Activated gamma-delta T cell (primary cell): ENCODE measurements at places on chromosomes 12 and 14.

DNA sequence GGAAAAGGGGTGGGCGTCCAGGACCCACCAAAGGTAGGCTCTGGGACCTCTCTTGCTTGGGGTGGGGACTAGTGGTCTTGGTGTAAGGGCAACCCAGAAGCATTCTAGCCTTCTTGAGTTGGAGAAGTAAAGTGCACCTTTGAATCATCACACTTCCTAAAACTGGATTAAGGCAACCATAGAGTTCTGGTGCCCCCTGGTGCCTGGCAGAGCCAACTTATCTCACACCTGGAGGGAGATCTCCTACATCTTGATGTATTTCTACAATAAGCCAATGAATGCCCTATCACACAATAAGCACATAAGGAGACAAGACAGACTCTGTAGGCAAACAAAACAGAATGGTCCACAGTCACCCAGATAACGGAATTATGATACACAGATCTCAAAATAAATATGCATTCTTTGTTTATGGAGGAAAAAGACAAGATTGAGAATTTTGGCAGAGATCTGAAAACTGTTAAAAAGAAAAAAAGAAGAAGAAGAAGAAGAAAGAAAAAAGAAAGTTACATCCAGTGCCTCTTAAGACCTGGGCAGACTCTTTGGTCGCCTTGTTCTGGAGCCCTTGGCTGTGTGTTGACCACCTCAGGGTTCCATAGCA lies 95.9 kb upstream of the PPP2R5C start:
- no peak for DNase-seq

DNA sequence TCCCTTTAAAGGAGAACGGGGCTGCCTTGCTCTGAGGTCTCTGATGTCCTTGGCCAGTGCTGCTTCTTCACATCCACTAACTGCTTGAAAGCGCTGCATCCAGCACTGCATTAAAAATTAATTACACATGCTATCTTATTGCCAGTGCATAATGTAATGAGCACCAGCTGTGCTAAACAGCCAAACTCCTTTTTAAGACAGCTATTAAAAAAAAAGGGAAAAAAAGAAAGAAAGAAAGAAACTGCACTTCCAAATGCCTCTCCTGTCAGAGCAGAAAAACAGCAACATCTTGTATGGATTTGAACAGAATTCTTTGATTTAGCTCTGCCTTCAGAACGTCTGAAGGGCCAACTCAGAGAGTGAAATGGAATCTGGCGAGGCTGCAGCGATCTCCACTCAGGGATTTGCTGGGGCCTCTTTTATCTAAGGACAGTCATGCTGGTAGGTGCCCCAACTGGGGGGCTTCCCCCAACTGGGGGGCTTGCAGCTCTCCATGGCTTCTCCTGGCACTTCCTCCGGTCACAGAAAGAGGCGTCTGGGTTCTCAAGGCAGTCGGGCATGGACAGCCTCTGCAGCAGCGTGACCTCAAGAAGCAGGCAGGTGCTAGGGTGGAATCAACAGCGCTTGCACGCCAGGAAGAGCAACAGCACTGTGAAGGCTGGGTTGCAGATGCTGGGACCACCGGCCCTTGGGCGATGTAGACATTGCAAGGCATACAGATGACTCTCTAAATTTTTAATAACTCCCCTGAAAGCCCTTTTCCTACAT lies 46.4 kb downstream of the BCL11B start:
- DNase-seq, result no peak

DNA sequence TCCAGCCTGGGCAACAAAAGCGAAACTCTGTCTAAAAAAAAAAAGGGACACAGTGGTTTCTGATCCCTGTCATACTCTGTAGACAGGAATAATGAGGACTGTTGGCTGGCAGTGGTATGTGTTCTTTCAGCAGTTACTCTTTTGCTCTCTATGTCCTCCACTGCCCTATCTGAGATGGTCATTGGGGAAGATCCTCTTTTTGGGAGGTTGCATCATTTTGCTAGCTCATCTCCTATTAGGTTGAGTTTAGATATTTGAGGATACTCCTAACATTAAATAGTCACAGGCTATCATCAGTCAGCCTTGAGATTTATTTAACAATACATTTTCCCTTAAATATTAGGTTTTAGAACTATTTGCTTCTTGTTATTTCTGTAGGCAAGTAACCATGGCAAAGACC lies 5.9 kb upstream of the CCDC91 start:
- DNase-seq, result no peak

DNA sequence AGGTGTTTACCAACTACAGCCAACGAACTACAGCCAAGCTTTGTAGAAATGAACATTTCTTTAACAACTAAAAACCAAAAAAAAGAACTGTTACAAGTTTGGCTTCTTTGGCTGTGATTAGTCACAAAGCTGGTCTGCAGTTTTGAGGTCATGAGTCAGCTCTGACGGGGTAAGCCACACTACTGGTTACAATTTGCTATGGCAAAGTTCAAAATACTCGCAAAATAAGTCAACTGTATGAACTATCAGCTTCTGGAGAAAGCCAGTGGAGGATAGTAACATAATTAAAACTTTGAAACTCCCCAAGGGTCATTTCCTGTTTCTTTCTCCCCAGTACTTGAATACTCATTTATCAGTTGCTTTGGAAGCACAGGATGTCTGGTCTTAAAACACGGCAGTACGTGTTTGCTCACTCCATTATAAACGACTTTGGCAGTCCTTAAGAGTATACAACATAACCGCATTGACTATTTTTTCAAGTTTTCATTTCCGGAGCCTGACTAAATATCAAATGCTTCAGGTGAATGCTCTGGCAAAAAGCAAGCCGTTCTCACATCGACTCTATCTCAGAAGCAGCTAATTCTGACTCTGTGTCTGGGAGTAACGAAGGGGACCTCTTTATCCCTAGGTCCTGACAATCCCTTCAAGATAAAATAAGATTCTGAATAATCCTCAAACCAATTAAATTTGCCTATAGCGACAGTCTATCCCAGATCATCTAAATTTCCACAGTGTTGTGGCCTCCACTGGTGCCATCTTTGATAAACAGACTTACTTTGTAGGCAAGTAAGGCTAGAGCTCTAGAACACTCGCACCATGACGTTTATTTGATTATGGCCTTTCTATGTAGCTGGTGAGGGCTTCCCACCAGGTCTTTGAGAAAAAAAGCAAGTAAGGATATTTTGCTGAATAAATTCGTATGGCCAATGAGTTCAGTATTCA lies 10.6 kb downstream of the PHLDA1 start:
- DNase-seq, result no peak

DNA sequence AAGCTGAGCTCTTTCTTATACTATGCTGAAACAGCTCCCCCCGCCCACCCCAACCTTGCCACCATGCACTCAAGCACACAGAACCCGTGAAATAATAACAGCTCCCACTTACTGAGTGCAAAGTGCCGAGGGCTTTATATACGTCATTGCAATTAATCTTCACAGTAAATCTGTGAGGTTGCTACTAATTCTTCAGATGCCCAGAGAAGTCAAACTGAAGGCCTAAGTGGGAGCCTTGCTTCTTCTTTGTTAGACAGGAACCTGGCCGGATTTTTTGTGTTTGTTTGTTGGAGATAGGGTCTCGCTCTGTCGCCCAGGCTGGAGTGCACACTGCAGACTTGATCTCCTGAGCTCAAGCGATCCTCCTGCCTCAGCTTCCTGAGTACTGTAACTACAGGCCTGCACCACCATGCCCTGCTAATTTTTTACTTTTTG lies 34.0 kb downstream of the VCPKMT start:
- DNase-seq, result no peak

DNA sequence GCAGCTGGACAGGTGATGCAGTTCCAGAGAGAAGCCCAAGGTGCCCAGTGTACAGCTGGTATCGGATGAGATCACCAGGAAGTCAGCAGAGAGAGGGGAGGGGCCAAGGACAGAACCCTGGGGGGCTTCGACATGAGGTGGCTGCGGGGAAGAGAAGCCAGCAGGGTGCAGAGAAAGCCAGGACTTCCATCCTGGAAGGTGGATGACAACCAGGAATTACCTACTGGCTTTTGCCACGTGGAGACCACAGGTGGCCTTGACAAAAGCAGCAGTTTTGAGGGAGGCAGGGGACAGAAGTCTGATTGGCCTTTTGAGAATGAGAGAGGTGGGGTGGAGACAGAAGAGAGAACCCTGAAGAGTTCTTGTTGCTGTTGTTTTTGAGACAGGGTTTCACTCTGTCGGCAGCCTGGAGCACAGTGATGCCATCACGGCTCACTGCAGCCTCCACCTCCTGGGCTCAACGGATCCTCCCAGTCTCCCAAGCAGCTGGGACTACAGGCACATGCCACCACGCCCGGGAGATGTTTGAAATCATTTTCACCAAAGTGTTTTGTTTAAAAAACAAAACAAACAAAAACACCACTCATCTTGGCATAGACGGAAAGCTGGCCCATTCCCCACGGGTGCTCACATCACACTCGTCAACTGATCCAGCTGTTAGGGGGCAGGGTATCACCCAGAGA lies 35.2 kb downstream of the CDC42BPB start:
- DNase-seq, result no peak

DNA sequence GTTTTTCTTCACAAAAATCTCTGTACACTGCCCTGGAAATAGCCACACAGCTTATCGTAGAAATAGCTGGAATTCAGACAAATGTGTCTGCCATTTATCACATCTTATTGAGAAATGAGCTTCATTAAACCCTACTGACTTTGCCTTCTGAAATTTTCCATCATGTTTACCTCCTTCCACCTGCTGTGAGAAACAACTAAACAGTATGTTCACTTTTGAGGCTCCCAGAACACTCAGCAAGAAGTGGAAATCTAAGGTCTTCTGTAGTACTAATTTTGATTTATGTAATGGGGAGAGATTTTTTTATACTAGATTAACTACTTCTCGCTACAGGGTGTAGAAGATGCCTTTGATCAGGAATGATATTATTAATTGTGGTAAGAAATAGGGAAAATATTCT lies 268.0 kb downstream of the KCNC2 start:
- DNase-seq, result no peak

DNA sequence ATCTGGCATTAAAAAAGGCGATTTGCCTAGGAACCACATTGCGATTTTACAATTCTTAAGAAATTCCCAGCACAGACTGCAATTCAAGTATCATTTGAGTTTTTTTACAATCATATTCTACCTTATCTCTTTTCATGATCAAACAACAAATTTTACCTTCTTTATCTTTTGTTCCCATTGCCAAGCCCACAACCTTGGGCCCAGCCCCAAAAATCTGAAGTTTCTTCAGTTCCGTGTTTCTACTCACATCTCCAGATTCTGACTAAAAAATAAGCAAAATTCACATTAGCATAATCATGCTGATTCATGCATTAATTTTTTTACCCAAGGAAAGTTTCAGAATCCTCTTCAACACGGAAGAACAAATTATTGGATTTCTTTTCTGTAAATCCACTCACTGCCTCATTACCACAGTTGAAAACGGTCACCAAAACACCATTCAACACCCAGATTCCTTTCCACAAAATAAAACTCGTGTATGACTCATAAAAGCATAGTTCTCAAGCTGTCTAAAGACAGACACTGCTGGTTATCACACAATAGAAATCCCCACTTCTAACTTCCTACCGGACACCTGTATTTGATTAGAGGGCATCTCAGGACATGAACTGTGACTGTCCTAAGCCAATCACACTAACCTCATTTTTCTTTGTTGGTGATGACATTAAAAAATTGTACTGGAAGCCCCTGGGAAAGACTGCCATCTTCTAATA lies 32.7 kb downstream of the KDM5A start:
- DNase-seq, result no peak

DNA sequence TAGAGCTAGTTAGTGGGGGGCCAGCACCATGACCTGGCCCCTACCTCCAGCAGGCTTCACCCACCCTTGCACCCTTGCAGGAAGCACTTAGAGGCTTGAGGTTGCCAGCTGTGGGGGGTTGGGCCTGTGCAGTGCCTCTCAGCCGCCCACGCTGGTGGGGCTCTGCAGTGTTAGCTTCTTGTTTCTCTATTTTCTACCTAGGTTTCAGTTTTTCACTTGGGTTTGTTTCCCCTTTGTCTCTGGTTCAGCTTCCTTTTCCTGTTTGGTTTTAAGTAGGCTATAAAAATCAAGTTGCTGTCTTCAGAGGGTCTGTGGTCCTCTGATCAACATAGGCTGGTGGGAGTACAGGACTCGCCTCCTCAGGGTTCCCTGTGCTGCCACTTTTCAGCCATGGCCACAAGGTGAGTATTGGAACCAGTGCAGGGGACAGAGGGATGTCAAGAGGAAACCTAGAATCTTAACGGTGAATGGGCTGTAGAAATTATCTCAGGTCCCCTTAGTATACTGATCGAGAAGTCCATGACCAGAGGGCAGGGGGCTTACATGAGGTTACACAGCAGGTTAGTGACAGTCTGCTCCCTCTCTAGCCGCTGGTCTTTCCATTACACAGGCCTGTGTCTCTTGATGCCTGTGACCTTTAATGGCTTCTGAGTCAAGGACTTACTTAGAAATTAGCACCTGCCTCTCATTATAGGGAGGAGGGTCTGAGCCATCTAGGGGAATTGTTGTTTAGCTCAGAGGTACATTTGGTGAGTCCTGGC lies at the start of gene EVL:
Gene EVL, plus strand, starts transcription at position 312 of the 761 bp plus-strand sequence. Its CDS starts 79 bp downstream, at position 391.
- no peak for DNase-seq

GRCh38 chr12:108653082-108653516 lies 19.4 kb upstream of the SELPLG start:
- DNase-seq, result no peak

- no peak for DNase-seq
Measured at GRCh38 chr14:44613061-44613712, 106.1 kb upstream of the FSCB start.

GRCh38 chr12:47730341-47730744 lies 5.1 kb upstream of the ENDOU start:
- DNase-seq, result no peak
